ENCODE measurements at places on chromosomes 4 and X. TPM values are rescaled to one million over a fixed set of nuclear protein-coding genes. Genes with fewer than 3 reads are reported as not detected.

Gene GAK
- polyA plus RNA-seq: 68.8 TPM

Gene TMPRSS11A
- 0.03 TPM for polyA plus RNA-seq

Gene NAA11
- polyA plus RNA-seq: not detected

Gene FRMPD4
- polyA plus RNA-seq: 0.18 TPM

Gene PIM2
- 6.6 TPM for polyA plus RNA-seq

Gene IGSF1
- 23.0 TPM for polyA plus RNA-seq

Gene ZMAT1
- 46.6 TPM for polyA plus RNA-seq

Gene ANK2
- 80.7 TPM for polyA plus RNA-seq

Gene BLTP1
- 102 TPM for polyA plus RNA-seq

Gene ZNF330
- 69.8 TPM for polyA plus RNA-seq

Gene PDZD4
- polyA plus RNA-seq: 8.5 TPM

Gene EFHC2
- 9.0 TPM for polyA plus RNA-seq

Gene CENPVL1
- polyA plus RNA-seq: 0.28 TPM

Gene NMU
- 7.7 TPM for polyA plus RNA-seq

Gene SPANXD
- not detected for polyA plus RNA-seq

Gene ALAS2
- polyA plus RNA-seq: 8.1 TPM

Gene CSAG3
- not detected for polyA plus RNA-seq

Gene ARMCX2
- polyA plus RNA-seq: 87.7 TPM

Gene PFKFB1
- 0.73 TPM for polyA plus RNA-seq

Gene FAM47E
- polyA plus RNA-seq: 9.4 TPM

Gene ESX1
- not detected for polyA plus RNA-seq

Gene TMA16
- polyA plus RNA-seq: 42.3 TPM

Gene CCSER1
- polyA plus RNA-seq: 22.4 TPM

Gene GRIA2
- polyA plus RNA-seq: 2.4 TPM

Gene RAB39B
- polyA plus RNA-seq: 4.0 TPM

Gene XK
- 1.1 TPM for polyA plus RNA-seq

Gene PRRG3
- polyA plus RNA-seq: 4.9 TPM

Gene PAK3
- polyA plus RNA-seq: 6.5 TPM

Gene EDA
- 7.0 TPM for polyA plus RNA-seq

Gene ZXDA
- 5.5 TPM for polyA plus RNA-seq

Gene DIPK2B
- 9.9 TPM for polyA plus RNA-seq

Gene RHOXF2B
- polyA plus RNA-seq: not detected
